ENCODE measurements at places on chromosomes 6 and 20. TPM values are rescaled to one million over a fixed set of nuclear protein-coding genes. Genes with fewer than 3 reads are reported as not detected.

Gene FGD2
- polyA plus RNA-seq = not detected

Gene HSPA1L
- 1.6 TPM for polyA plus RNA-seq

Gene NHSL1
- 9.3 TPM for polyA plus RNA-seq

Gene BFSP1
- polyA plus RNA-seq = 0.38 TPM

Gene FKBP1C
- 0.38 TPM for polyA plus RNA-seq

Gene CCN6
- polyA plus RNA-seq = 1.5 TPM

Gene COL11A2
- 0.67 TPM for polyA plus RNA-seq

Gene SYNDIG1
- 92.0 TPM for polyA plus RNA-seq

Gene RFX6
- polyA plus RNA-seq = not detected

Gene KIAA1755
- 1.2 TPM for polyA plus RNA-seq

Gene PNPLA1
- polyA plus RNA-seq = not detected

Gene ROMO1
- polyA plus RNA-seq = 446 TPM

Gene TP53TG5
- 3.8 TPM for polyA plus RNA-seq

Gene FHL5
- polyA plus RNA-seq = 3.8 TPM

Gene CRISP3
- polyA plus RNA-seq = not detected

Gene IPCEF1
- polyA plus RNA-seq = 0.80 TPM
